Thyroid gland (tissue), 4 donors: ENCODE measurements at places on chromosomes 2 and 18. TPM values are rescaled to one million over a fixed set of nuclear protein-coding genes. Genes with fewer than 3 reads are reported as not detected.

GRCh38 chr18:78069784-78070664 is 820.4 kb downstream of the GALR1 start:
- no peaks in the 10 kb centered on the region for H3K4me1 ChIP-seq
- no peaks in the 10 kb centered on the region for H3K27me3 ChIP-seq
- H3K4me3 ChIP-seq = no peak overlapping the region
- H3K27ac ChIP-seq = no peak overlapping the region
- no peaks in the 10 kb centered on the region for H3K36me3 ChIP-seq
- peak; percentile 24 for DNase-seq

DNA sequence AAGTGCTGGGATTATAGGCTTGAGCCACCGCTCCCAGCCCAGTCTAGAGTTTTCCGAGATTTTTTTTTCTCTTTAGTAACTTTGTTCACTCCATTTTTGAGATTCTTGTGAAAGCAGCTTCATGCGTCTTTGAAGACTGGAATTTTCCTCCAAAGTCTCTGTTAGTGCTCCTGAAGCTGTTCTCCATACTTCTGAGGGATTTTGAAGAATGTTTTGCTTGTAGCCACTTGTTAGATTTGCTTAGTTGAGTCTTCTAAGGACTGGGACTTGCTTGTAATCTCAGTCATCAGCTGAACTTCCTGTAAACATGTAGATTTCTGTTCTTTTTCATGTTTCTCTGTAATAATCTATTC is 234.3 kb downstream of the MYCN start:
- no peaks in the 10 kb centered on the region for H3K27me3 ChIP-seq
- no peaks in the 10 kb centered on the region for H3K4me1 ChIP-seq
- DNase-seq = no peak
- no peaks in the 10 kb centered on the region for H3K36me3 ChIP-seq
- no peak overlapping the region for H3K4me3 ChIP-seq

GRCh38 chr18:45765796-45766195 is 41.8 kb downstream of the SLC14A1 start:
- H3K27me3 ChIP-seq = no peaks in the 10 kb centered on the region
- no peak overlapping the region for H3K4me3 ChIP-seq
- no peaks in the 10 kb centered on the region for H3K4me1 ChIP-seq
- DNase-seq = no peak
- no peaks in the 10 kb centered on the region for H3K36me3 ChIP-seq
- no peak overlapping the region for H3K27ac ChIP-seq

- no peak for DNase-seq
- H3K4me1 ChIP-seq = no peaks in the 10 kb centered on the region
- no peaks in the 10 kb centered on the region for H3K36me3 ChIP-seq
Observed at GRCh38 chr2:240898731-240899467, 2.9 kb upstream of the MAB21L4 start.

GRCh38 chr2:45793305-45793962 is 142.0 kb downstream of the PRKCE start:
- no peak overlapping the region for H3K27ac ChIP-seq
- H3K4me1 ChIP-seq = no peaks in the 10 kb centered on the region
- H3K4me3 ChIP-seq = no peak overlapping the region
- H3K27me3 ChIP-seq = no peaks in the 10 kb centered on the region
- no peaks in the 10 kb centered on the region for H3K36me3 ChIP-seq
- DNase-seq = no peak

SKOR2 gene
- total RNA-seq = not detected

C2orf80 gene
- not detected for total RNA-seq

CFAP53 gene
- total RNA-seq = 1.5 TPM

CCL20 gene
- total RNA-seq = not detected
